ENCODE measurements at places on chromosomes 5 and 9.

DNA sequence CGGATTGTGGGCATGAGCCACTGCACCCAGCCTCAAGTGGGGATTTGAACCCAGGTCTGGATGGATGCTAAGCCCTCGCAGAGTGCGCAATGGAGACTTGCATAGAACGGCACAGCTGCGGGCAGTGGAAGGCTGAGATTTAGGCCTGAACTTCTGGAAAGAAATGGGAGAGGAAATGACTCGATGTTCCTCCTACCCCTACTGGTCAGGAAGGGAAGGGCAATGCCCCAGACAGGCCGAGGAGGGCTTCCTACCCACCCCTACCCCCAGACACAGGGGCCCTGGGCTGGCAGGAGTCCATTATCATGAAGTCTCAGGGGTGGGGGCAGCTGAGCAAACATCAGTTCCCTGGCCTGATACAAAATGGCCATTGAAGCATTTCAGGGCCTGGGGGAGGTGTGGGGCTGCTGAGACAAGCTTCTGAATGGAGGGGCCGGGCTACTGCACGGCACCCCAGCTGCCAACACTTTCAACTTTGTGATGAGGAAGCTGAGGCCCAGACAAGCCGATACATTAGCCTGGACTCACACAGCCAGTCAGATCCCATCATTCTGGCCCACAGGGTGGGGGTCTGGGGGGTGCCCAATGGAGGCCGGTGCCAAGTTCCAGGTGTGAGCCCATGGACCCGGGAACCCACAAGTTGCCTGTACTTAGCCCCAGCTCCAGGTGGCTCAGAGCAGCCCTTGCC, 13.5 kb upstream of the WDR38 start:
- peaks cover 13% of the 10 kb centered on the region for H3K4me1 ChIP-seq
- H3K4me3 ChIP-seq: no peak overlapping the region
- H3K36me3 ChIP-seq: no peaks in the 10 kb centered on the region
- no peak overlapping the region for H3K27ac ChIP-seq

GRCh38 chr5:56838409-56839039, 23.2 kb downstream of the MAP3K1 start:
- no peak overlapping the region for H3K27ac ChIP-seq
- no peaks in the 10 kb centered on the region for H3K27me3 ChIP-seq
- peak; percentile 52 for DNase-seq
- no peaks in the 10 kb centered on the region for H3K4me1 ChIP-seq
- H3K4me3 ChIP-seq: peak overlapping the region; percentile 37

DNA sequence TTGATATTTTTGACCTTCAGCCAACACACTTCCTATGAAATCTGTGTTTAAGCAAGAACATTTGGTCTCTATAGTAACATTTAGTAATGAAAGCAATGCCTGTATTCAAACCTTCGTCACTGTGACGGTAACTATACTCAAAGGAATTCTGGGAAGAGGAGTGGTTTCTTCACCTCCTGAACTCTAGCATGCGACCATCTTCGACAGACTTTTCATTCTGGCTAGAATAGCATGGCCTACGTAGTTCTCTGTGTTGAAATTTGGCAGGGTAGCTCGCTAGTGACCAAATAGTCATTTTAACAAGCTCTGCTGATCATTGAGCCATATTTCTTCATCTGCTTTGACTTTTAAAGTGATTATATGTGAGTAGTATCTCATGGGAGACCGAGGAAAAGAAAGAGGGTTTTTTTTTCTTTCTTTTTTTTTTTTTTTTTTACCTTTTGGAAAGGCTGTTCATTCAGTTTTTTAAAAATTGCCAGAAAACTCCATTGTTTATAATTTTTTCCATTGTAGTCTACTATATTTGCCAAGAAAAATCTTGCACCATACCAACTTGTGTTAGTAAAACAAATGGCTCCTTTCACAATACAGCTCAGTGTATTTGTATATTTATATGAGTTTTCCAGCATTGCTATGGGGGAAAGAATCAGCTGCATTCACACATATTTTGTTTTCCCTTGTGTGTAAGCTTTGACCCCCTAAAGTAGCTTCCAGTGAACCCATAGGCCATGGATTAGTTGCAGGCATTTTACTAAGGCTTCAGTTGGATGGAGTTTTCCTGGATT, 166.8 kb downstream of the NNT start:
- peaks cover 6% of the 10 kb centered on the region for H3K4me1 ChIP-seq
- no peak overlapping the region for H3K4me3 ChIP-seq
- peak; percentile 8 for DNase-seq
- H3K36me3 ChIP-seq: no peaks in the 10 kb centered on the region

DNA sequence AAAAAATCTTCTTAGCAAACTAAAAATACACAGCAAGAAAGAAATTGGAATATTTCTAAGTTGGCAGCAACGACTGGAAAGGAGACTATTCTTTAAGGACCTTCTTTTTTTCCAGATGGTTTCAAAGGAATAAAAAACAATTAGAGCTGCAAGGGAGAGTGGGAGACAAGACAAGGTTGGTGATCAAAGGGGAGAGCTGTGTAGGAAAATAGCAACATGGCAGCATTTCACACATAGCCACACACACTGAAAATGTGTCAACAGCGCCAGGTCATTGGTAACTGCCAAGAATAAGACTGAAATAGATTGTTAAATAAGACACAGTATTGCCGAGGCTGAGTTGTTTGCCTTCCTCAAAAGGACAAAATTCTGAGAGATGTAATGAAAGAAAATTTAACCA, 88.1 kb upstream of the TLE1 start:
- H3K4me3 ChIP-seq: no peak overlapping the region
- no peaks in the 10 kb centered on the region for H3K27me3 ChIP-seq
- H3K27ac ChIP-seq: no peak overlapping the region

GRCh38 chr5:23303435-23303834, 204.0 kb upstream of the PRDM9 start:
- no peak overlapping the region for H3K27ac ChIP-seq
- no peaks in the 10 kb centered on the region for H3K36me3 ChIP-seq
- H3K4me1 ChIP-seq: no peaks in the 10 kb centered on the region
- no peak for DNase-seq

DNA sequence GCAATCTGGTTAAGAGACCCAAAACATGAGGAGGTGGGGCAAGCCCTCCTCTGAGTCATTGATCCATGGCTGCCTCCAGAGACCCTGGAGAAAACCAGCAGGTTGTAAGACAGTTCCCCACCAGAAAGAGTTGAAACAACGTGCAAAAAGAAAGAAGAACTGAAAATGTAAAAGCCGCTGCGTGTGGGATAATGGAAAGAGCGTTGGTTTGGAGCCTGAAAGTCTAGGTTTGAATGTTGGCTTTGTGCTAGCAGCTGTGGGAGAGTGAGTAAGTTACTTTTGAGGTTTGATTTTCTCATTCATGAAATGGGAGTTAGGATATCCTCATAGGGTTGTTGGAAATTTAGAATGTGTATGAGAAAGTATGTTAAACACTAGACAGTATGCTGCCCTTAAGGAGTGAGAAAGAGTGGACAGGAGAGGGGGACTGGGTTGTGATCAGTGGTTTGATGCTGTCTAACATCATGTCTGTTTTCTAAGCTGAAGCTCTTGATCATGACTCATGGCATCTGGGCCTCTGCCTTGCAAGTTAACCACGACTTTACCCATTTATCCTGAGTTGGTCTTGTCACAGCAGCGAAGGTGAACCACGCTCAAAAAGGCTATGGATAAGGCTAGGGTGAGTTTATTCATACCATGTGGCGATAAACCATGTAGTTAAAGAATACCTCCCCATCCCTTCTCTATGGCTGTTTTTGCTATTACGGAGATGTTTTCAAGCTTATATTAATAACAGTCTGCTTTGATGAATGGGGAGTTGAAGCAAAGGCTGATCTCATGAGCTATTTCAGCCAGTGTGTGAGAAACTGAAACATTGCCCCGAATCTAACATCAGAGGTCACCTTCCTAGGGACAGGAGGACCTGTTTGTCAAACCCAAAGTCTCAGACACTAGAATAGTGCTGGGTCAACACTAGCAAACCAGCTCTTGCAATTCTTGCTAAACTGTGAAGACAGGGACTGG, 41.3 kb downstream of the ZNF366 start:
- H3K27ac ChIP-seq: no peak overlapping the region
- H3K4me1 ChIP-seq: peaks cover 18% of the 10 kb centered on the region
- H3K36me3 ChIP-seq: no peaks in the 10 kb centered on the region
- H3K27me3 ChIP-seq: no peaks in the 10 kb centered on the region
- peak; percentile 81 for DNase-seq

- H3K27ac ChIP-seq: peak overlapping the region; percentile 22
- peak; percentile 88 for DNase-seq
- H3K36me3 ChIP-seq: no peaks in the 10 kb centered on the region
- H3K4me1 ChIP-seq: peaks cover 15% of the 10 kb centered on the region
- H3K4me3 ChIP-seq: no peak overlapping the region
Measured at GRCh38 chr5:123708074-123708806, 196.3 kb downstream of the CSNK1G3 start.

- H3K27me3 ChIP-seq: peaks cover 23% of the 10 kb centered on the region
- no peak for DNase-seq
- H3K4me1 ChIP-seq: peaks cover 15% of the 10 kb centered on the region
- H3K27ac ChIP-seq: no peak within 1 kb of the TSS
Measured at GRCh38 chr9:136796238-136796774, at the start of gene CCDC183. Gene CCDC183, plus strand, starts transcription at chr9:136796338. Its CDS starts 60 bp downstream, at chr9:136796398.

DNA sequence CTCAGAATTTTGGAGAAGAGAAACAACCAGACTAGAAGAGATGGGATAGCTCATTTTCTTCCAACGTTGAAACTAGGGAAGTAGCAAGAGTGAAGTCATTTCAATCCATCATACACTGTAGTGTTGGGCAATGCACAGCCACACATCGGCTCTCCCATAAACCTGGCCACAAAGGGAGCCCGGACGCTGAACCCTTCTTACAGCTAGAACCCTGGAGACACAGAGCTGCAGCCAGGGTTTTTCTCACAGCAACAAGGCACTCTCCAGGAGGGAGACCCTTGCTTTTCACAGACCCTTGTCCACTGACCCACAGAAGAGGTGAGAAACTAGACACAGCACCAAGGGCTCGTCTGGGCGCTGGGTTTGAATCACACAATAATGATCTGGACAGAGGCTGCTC, 101.4 kb upstream of the FSTL4 start:
- H3K27ac ChIP-seq: no peak overlapping the region
- peak; percentile 37 for DNase-seq

DNA sequence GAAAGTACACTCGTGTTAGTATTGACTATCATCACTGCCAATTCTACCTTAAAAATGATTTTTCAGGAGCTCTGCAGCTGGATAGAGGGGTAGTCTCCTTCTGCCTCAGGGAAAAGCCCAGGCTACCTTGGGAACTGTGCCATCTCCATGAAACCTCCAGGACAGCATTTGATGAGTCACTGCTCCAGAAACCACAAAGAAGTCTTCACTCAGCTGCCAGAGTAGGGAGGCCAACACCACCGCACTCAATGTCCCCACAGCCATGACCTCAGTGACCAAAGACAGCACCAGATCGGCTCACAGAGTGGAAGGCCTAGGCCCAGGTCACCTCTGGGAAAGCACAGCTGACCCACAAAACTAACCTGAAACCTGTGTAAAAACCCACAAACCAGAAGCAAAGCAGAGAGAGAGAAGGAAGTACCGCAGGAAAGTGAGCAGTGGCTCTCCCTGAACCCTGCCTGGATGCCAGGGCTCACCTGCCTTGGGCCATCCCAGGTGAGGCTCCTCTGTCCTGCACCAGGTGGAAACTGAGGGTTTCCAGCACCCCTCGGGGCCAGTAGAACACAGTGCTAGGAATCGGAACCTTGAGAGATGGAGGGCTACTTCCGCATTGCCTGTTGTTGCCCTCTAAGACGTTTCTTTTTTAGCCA, 30.0 kb downstream of the S1PR3 start:
- H3K36me3 ChIP-seq: no peaks in the 10 kb centered on the region
- no peaks in the 10 kb centered on the region for H3K27me3 ChIP-seq
- H3K4me1 ChIP-seq: peaks cover 36% of the 10 kb centered on the region
- no peak overlapping the region for H3K4me3 ChIP-seq
- H3K27ac ChIP-seq: no peak overlapping the region
- DNase-seq: peak; percentile 89

DNA sequence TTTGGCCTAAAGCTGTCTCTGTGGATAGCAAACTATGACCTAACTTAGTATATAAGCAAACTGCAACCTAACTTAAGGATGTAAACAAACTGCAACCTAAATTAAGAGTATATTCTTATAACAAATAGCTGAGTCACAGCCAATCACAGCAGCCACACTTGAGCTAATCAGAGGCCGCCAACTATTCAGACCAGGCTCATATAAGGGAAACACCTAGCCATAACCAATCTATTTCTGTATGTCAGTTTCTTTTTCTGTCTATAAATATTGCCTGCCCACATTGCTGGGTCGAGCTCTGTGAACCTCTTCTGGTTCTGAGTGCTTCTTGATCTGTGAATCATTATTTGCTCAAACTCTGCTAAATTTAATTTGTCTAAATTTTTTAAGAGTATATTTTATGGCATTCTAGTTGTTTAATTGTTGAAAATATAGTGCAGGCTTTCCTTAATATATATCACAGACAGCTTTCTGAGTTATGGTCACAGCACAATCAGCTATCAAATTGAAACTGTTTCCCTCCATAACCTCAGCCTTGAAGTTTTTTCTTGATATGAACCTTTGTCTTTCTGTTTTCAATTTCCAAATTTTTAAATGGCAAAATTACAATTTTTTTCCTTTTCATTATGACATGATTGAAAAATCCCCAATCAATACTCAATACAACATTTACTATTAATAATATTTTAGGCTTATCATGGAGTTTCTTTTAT, 327.1 kb upstream of the NUDT12 start:
- no peak for DNase-seq
- no peaks in the 10 kb centered on the region for H3K27me3 ChIP-seq
- H3K4me3 ChIP-seq: no peak overlapping the region
- no peaks in the 10 kb centered on the region for H3K36me3 ChIP-seq
- H3K4me1 ChIP-seq: no peaks in the 10 kb centered on the region

GRCh38 chr5:150582241-150583109, 58.0 kb upstream of the SYNPO start:
- peak; percentile 81 for DNase-seq
- no peaks in the 10 kb centered on the region for H3K27me3 ChIP-seq
- peaks cover 13% of the 10 kb centered on the region for H3K4me1 ChIP-seq
- no peaks in the 10 kb centered on the region for H3K36me3 ChIP-seq

GRCh38 chr5:53087621-53088121, 21.9 kb downstream of the MOCS2 start:
- H3K27ac ChIP-seq: no peak overlapping the region
- H3K36me3 ChIP-seq: peaks cover 27% of the 10 kb centered on the region
- H3K4me1 ChIP-seq: peaks cover 6% of the 10 kb centered on the region
- H3K27me3 ChIP-seq: no peaks in the 10 kb centered on the region
- no peak for DNase-seq

DNA sequence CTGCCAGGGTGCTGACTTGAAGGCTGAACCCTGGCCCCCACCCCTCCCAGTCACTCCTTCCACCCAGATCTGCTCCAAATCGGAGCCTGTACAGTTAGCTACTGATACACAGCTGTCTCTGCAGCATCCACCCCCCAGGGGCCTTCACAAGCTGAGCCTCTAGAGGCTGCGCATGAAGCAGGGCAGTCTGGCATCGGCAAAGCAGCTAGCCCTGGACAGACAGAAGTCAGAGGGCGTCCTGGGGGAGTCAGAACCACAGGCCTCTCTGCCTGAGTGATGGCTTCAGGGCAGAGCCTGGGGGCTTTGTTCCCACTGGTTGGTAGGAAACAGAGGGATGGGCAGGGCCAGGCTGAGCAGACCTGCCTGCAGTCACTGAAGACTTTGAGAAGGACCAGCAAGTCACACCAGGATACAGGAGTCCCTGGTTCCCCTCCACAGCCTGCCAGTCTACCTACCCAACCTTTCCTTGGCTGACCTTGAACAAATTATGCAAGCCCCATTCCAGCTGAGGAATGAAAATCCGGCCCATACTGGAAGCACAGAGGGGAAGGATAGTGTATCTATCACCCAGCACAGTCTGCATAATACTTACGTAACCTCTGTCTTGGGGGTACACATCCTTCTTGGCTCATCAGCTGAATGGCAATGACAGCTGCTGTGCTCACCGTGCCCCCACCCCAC, 8.8 kb downstream of the VDAC1 start:
- no peak overlapping the region for H3K4me3 ChIP-seq
- H3K27ac ChIP-seq: no peak overlapping the region
- peaks cover 6% of the 10 kb centered on the region for H3K36me3 ChIP-seq
- DNase-seq: no peak
- no peaks in the 10 kb centered on the region for H3K27me3 ChIP-seq

All from astrocyte (in vitro differentiated cells and primary cell).